CD4-positive, alpha-beta memory T cell (primary cell): ENCODE measurements at places on chromosomes 4 and X. TPM values are rescaled to one million over a fixed set of nuclear protein-coding genes. Genes with fewer than 3 reads are reported as not detected.

SSX1 gene
- polyA plus RNA-seq, result not detected

GPR119 gene
- not detected for polyA plus RNA-seq

MAGEA4 gene
- polyA plus RNA-seq, result not detected

ZAR1 gene
- polyA plus RNA-seq, result not detected

SSX2 gene
- not detected for polyA plus RNA-seq

AFP gene
- not detected for polyA plus RNA-seq

TIGD4 gene
- not detected for polyA plus RNA-seq

DIAPH2 gene
- 13.8 TPM for polyA plus RNA-seq

TECRL gene
- polyA plus RNA-seq, result not detected

TCEAL5 gene
- polyA plus RNA-seq, result not detected

SPINK2 gene
- polyA plus RNA-seq, result 7.6 TPM

CXCL6 gene
- polyA plus RNA-seq, result not detected

RBM46 gene
- polyA plus RNA-seq, result not detected

DCAF12L1 gene
- polyA plus RNA-seq, result not detected

PAGE5 gene
- 1.7 TPM for polyA plus RNA-seq

PNMA6A gene
- not detected for polyA plus RNA-seq
